Ecto neural progenitor cell (in vitro differentiated cells): ENCODE measurements at places on chromosomes 1 and 21.

DNA sequence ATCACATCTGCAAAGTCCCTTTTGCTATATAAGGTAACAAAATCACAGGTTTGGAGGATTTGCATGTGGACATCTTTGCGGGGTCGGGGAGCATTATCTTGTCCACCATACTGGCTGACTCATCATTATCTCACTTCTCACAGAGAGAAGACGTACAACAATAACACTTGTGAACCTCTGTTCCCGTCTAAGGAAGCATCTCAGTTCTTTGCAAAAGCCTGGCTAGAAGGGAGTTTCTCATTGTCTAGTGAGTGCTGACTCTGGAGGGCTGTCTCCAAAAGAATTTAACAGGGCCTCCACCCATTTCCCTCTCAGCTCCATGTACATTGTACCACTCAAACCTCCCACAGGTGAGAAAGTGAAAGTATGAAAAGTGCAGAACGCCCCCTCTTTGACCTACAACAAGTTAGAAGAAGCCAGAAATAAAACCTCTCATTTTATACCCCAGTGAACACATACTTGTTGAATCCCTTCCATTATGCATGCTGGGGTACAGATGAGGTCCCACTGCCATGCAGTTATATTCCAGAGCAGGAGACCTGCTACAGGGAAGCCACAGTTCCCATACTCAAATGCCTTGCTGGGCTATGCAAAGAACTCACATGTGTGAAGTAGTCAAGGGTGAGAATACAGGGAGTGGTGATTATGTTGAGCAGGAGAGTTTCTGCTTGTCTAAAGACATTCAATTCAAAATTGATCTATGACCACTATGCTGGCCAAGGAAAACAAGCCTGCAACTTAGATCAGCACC, 121.7 kb upstream of the PRDX6 start:
- no peak for DNase-seq

DNA sequence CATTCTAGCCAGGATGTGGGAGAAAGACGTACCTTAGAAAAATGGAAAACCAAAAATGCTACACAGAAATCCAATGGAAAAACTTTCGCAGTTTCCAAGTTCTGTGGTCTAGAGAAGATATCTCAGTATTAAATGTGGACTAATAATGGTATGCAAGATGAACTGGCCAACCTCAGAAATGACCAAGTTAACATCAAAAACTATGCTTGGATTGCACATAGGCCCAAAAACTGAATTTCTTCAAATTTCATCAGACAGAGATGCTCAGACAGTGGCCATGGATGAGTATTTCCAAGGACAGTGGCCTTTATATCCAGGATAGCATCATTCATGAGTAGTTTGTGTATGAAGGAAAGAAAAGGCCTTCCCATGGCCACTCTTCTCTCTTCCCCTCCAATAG, 132.2 kb downstream of the TIAM1 start:
- no peak for DNase-seq

DNA sequence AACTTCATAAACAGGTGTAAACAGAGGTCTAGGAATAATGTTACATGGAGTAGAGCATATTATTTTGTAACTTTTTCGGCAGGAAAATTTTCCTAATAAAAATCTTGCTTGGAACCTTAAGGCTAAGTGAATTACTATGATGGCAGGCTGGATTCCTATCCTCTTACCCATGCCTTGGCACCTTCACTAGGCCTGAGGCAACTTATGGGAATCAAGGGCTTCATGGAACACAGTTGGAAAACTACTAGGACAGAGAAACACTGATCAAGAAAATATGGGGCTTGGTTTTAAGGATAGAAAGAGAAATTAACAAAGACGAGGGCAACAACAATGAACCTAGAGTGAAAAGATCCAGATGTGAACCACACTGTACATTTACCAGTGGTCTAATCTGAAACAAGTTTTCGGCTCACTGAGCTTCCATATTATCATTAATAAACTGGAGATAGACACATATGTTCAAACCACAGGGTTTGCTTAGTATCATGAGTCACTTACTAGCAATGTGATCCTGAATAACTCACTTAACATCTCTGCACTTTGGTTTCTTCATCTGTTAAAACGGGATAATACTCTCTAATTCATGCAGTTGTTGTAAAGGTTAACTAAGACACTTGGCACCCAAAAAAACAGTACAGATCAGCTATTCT, 68.5 kb downstream of the GPATCH2 start:
- DNase-seq: no peak

GRCh38 chr1:215704089-215704860, 137.2 kb downstream of the KCTD3 start:
- no peak for DNase-seq

DNA sequence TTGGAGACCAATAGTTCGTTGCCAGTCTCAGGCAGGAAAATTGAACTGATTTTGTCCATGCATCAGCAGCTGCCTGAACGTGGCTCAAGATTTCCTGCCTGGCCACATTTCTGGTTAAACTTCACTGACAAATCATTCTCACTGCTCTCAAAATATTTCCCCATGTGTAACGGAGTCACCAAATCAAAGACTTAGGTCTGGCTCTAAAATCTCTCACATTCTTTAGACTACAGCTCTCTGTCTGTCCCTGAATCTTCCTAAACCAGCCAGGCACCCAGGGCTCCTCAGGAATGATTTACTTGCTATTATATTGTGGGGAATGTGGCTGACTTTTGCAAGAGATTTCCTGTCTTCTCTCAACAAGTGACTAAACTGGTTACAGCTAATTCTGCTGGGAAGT, 49.2 kb upstream of the GJA8 start:
- DNase-seq: no peak

- no peak for DNase-seq
Measured at GRCh38 chr21:19776076-19776475, 1222.1 kb upstream of the NCAM2 start.

DNA sequence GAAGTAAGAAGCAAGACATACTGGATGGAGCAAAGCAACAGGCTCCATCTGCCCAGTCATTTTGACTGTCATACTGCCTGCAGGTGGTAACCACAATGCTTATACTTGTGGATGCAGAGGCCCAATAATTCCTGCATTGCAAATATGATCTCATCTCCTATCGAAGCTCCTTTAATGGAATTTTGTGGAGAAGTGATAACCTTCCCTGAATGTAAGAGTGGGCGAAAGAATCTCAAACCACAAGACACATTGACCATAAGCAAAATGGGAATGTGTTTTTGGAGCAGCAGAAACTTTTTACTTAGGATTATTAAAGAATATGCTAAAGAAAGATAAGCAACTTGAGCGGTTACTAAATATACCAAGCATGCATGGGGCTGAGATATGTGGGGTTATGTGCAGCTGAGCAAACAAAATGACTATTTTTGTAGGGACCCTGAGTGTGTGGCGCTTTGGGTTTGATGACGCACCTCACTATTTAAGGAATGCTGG, 77.4 kb upstream of the BACH1 start:
- DNase-seq: no peak

DNA sequence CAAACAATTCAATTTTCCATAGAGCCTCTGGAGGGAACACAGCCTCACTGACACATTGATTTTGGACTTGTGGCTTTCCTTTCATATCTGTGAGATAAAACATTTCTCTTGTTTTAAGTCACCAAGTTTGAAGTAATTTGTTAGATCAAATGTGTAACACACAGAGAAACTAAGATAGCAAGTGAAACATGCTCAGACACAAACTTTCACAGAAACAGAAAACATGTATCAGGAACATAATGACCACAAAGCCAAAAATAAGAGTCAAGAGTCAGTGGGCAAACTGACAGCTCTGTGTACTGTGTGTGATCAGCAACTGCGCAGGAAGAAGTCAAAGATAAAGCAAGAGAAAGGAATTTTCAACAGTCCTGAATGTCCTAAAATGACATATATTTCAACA, 1237.5 kb downstream of the AMY1C start:
- DNase-seq: no peak

GRCh38 chr1:32241001-32241763, 5.8 kb upstream of the FAM167B start:
- DNase-seq: peak; percentile 79

- DNase-seq: no peak
Measured at GRCh38 chr1:208335371-208336136, 91.4 kb upstream of the PLXNA2 start.

- DNase-seq: peak; percentile 37
Measured at GRCh38 chr1:30232288-30232899, 491.0 kb downstream of the MATN1 start.

DNA sequence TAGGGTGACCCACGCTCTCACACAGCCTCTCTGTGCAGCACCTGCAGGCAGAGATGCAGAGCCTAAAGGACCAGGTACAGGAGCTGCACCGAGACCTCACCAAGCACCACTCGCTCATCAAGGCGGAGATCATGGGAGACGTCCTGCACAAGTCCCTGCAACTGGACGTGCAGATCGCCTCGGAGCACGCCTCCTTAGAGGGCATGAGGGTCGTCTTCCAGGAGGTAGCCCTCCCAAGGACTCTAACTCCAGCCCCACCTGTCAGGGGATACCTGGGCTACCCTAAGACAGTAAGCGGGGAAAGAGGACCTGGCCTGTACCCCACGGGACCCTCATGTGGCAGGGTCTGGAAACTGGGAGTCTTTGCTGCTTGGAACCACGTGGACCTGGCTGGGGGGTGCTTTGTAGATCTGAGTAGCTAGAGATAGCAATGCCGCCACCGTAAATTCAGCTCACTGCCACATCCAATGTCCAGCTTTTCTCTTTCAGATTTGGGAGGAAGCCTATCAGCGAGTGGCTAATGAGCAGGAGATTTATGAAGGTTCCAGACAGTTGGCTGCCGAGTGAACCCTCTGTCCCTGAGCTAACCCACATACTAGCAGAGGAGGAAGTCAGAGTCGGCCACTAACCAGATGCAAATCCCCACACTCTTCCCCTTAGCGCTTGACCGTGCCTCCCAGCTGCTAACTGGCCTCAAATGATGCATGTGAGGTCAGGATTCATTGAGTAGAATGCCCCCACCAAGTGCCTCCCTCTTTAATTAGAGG, 6.5 kb downstream of the RNF207 start:
- DNase-seq: no peak

GRCh38 chr1:227900571-227901051, 47.1 kb downstream of the WNT9A start:
- peak; percentile 40 for DNase-seq
